Mesenteric fat pad (tissue), 1 donor: ENCODE measurements at places on chromosomes 7 and 10. TPM values are rescaled to one million over a fixed set of nuclear protein-coding genes. Genes with fewer than 3 reads are reported as not detected.
A peak's percentile ranks its signal among the peaks of the same experiment; 100 is the strongest.

- DNase-seq = no peak
These were observed 229.7 kb downstream of the CACNB2 start for GRCh38 chr10:18369859-18370473.

Gene ODAD2
- 0.22 TPM for total RNA-seq

DNA sequence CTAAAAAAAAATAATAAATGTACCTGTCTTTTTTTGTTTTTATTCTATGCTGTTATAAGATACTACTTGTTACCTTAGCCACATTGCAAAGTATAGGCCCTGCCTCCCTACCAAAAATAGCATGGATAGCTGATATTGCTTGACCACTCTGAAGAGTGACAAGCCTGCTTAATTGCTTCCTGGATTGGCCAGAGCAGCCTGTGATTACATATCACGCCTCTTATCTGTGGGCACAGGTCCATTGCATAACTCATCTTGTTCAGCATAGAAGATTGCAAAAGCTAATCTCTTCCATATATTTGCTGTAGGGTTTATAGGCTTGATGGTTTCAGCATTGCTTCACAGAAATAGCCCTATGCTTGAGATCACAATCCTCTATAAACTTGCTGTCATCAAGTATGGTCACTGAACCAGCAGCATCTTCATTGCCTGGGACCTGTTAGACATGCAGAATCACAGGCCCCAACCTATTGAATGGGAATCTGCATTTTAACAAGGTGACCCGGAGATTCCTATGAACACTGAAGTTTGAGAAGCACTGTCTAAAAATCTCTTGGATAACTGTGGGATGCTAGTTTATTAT, 280.8 kb upstream of the CDC14C start:
- DNase-seq = no peak

GRCh38 chr10:110842326-110842904, 29.3 kb upstream of the PDCD4 start:
- no peak for DNase-seq

Gene PITX3
- total RNA-seq = not detected

DNA sequence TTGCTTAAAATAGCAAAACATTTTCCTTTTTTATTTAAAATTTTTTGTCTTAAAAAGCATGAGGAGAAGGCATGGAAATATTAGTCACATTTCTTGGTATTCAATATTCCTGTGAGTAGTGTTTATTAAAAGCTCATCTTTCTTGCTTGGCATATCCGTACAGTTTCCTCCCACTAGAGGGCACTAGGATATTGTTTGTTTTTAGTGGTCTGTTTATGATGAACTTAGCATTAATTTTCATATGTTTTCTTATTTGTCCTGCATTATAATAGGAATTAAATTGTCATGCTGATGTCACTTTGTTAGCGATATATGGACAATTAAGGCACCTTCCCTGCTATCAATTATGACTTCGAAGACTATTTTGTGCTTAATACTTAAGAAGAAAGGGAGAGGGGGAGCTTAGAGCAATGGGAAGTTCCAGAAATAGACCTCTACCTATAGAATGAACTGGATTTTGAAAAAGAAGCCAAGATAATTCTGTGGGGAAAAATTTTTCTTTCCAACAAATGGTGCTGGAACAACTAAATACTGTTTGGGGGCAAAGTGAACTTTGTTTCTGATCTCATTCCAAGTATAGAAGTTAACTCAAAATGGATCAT, 91.0 kb upstream of the STRIP2 start:
- no peak for DNase-seq

DNA sequence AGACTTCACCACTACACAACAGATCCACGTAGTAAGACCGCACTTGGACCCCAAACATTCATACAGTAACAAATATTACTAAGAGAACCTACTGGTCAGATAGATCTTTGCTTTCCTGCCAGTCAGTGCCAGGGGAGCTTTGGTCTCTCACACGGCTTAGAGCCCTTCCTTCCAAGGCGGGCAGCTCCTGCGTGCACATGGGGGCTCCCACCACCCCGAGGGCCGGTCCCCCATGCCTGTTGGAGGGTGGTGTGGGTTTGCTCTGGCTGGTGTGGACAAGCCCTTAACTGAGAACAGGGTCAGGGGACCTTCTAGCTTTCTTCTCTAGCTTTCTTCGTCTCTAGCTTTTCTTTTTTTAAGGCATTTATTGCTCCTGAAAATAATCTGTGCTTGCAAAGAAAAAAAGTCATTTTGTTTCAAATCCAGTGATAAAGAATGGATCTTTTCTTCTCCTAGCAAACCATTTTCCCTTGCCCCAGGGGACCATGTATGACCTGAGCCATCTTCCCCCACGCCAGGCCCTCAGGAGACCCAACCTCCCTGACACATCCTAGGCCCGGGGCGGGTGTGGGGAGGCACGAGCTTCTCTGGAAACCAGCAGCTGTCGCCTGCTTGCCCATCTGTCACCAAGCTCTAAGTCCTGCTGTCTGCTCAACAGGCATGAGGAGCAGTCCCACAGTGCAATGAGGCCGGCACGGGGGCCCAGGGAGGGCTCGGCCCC, 591.1 kb downstream of the PTPRN2 start:
- DNase-seq = no peak

GRCh38 chr7:45084901-45085618, 3.7 kb downstream of the NACAD start:
- DNase-seq = peak; percentile 69

DNA sequence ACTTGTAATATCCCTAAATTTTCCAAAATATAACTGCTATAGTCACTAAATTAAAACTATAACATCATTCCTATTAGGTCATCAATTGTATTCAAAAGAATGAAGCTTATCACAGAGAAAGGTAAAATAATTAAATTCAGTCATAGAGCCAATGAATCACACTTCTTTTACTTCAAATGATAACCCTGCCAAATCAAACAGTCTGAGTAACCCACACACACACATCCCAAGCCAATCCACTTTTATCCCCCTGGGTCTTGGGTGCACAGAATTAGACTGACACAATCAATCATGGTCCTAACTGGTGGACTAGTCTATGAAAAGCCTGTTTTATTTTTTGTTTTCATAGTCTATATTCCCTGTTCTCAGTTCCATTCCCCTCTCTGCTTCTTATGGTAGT, 25.6 kb downstream of the CTNNA3 start:
- no peak for DNase-seq

DNA sequence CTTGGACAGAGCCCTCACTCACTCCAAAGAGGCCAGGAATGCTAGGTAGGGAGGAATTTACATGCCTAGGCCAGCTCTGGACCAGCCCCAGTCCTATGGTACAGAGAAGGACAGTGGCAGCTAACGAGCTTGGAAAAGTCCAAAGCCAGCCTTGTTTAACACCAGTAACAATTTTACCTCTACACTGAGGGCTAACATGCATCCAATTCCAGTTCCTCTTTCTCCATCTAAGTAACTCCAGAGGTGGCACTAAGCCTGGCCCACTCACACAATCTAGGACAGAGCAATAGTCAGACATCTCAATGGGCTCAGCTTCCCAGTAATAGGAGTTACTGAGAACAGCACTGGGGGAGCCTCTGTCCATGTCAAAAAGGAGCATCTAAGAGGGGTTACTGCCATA, 5.7 kb upstream of the LCOR start:
- DNase-seq = no peak

GRCh38 chr10:133132473-133133291, 27.3 kb upstream of the KNDC1 start:
- DNase-seq = peak; percentile 71

GRCh38 chr7:132646052-132646451, 69.8 kb upstream of the PLXNA4 start:
- DNase-seq = no peak

- DNase-seq = no peak
These were observed 50.0 kb downstream of the NKX6-2 start for GRCh38 chr10:132735923-132736391.

Gene FAM131B
- 1.8 TPM for total RNA-seq

Gene KIAA1549
- total RNA-seq = 2.4 TPM

Gene PBLD
- 9.2 TPM for total RNA-seq

GRCh38 chr7:18180685-18181084, 153.0 kb upstream of the PRPS1L1 start:
- DNase-seq = no peak

- no peak for DNase-seq
These were observed 49.4 kb upstream of the OCM start for GRCh38 chr7:5831196-5831595.

DNA sequence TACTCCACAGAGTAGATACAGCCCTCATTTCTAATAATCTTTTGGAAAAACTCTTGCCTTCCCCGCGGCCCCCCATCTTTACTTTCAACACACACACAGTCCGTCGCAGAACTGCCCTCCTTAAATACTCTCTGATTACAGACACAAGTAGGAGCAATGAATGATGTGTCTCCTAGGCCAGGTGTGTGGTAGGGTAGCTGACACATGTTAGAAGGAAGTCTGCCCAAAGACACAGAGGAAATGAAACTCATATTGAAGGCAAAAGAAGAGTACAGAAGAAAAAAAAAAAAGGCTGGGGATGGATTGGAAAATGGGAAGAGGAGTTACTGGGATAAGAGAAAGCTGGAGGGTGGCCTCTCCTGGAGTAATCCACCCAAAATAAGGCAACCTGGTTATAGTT, 14.6 kb downstream of the OPALIN start:
- no peak for DNase-seq

Gene PSMC2
- 127 TPM for total RNA-seq

Gene PRTFDC1
- total RNA-seq = 2.7 TPM

DNA sequence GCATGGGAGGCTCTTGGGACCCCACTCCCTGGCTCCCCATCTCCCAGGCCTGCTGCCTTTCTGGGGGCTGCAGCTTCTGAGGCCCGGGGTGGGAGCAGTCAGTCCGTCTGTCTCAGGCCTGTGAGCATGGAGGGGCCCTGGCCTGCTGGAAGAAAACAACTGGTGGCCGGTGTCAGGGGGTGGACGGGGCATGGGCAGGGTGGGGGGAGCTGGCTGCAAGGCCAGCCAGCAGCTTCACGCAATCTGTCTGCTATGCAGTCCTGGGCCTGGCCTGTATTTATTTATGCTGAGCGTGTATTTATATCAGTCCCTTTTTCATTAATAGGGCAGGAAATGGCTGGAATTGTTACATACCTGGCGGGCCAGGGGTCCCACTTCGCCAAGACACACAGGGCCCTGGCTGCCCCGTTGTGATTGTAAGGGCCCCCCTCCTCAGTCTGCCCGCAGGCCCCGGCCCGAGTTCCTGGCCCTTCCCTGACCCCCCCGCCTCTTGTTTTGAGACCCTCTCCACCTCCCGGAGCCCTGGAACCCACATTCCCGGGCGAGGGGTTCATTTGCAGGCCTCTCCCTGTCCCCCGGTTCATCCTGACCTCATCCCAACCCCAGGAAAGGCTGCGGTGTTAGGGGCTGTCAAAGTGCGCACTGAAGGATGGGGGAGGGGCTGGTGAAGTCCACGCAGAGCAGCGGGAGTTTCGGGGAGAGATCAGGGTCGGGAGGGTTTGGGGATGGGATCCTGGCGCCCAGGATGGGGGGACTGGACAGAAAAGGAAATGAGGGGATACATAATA, 8.2 kb downstream of the TMEM270 start:
- no peak for DNase-seq

- no peak for DNase-seq
These were observed 43.6 kb downstream of the THNSL1 start for GRCh38 chr10:25059990-25060389.

DNA sequence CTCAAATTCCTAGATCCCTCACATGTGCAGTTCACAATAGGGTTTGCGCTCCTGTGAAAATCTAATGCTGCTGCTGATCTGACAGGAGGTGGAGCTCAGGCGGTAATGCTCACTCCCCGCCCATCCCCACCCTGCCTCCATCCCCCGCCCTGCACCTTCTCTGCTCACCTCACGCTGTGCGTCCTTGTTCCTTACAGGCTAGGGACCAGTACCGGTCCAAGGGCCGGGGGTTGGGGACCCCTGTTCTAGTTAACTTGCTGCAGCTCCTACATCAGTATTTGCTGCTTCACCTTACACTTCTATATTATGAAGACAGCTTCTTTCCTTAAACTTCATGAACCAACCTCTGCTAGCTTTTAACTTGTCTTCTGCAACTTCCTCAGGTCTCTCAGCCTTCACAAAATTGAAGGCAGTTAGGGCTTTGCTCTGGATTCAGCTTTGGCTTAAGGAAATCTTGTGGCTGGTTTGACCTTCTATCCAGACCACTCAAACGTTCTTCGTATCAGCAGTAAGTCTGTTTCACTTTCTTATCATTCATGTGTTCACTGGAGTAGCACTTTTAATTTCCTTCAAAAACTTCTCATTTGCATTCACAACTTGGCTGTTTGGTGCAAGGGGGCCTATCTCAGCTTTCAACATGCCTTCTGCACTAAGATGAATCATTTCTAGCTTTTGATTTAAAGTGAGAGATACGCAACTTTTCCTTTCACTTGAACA, 1.7 kb upstream of the TNKS2 start:
- no peak for DNase-seq

Gene LRIT1
- not detected for total RNA-seq

Gene SLC39A12
- 0.35 TPM for total RNA-seq

DNA sequence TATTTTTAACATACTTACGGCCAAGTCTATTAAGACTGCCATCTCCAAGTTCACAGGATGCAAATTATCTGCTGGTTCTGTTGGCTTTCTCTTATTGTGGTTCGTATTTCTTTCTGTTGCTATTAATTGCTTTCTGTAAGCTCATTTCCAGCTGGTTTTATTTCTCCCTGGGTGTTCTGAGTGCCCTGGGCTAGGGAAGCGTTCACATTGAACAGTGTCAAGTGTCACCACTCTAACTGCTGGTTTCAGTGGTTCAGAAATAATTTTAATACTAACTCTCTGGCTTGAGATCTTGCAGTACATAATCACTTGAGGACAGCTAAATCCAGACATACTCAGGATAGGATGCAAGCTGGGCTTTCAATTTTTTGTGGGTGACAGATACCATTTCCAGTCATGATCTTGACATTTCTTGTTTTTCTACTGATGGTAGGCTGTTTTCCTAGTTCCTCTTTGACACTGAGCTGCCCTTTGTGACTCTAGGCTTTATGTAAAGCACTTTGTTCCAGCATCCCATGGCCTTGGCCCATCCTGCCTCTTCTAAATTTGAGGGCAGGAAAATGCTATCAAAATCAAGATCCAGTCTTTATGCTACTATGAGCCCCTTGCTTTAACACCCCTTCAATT, 117.6 kb downstream of the SNX13 start:
- no peak for DNase-seq

- no peak for DNase-seq
These were observed 71.4 kb downstream of the ITGB8 start for GRCh38 chr7:20401861-20402746.

GRCh38 chr7:114630201-114630990, 215.8 kb downstream of the FOXP2 start:
- DNase-seq = no peak

DNA sequence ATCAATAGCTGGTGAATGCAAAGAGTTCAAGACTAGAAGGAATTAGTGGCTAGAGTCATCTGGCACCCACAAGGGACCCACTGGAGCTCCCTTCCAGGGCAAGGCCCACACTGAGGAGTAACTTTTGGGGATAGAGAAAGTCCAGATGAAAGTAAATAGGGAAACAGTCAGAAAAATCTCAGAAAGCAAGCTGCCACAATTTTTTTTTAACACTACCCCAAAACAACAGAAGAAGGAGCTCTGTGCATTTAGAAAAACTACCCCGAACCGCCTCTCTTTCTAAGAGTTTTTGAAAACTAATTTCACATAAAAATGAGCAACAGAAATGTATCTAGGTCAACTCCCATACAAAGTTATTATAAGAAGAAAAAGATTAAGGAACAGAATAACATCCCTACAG, 42.2 kb downstream of the AOAH start:
- no peak for DNase-seq

Gene PRF1
- total RNA-seq = 4.0 TPM
